Natural killer cell (primary cell): ENCODE measurements at places on chromosomes 7 and 10. TPM values are rescaled to one million over a fixed set of nuclear protein-coding genes. Genes with fewer than 3 reads are reported as not detected.

Gene HOXA3
- 0.35 TPM for total RNA-seq

Gene TSPAN12
- not detected for total RNA-seq

Gene C10orf143
- total RNA-seq: 10.9 TPM

Gene FMC1
- 5.1 TPM for total RNA-seq

Gene LRRC61
- 7.3 TPM for total RNA-seq

DNA sequence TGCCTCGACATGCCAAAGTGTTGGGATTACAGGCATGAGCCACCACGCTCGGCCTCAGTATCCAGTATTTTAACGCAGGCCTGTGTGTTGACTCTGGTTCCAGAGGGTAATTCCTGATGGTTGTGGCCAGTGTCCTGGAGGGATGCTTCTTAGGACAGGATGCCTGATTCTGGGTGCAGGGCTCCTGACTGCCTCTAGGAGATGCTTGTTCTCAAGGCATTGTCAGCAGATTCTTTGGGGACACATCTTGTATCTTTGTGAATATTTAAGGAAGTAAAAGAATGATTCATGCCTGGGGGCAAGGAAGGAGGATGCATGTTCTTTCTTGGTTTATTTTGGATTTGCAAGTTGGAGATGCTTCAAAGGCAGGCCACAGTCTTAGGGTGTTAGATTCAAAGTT lies 2.2 kb downstream of the ZDHHC4 start:
- DNase-seq: no peak

- no peak for DNase-seq
Observed at GRCh38 chr7:20365486-20365885, 34.8 kb downstream of the ITGB8 start.

DNA sequence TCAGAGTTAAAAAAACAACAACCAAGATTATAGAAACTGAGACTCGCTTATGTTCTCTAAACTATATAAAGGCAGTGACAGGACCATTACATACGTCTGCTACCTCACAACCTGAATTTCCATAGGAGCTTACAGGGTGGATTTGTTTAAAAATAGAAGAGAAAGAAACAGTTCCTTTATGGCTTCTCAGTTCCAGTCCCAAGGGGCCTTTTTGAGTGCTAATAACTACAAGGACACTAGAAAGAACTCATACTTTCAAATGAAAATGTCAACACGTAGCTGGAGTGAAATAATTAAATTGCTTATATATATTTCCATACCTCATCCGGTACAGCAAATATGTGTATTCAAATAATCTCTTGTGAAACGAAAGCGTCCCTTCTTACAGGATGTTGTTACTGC lies 19.7 kb downstream of the TSPAN12 start:
- no peak for DNase-seq

GRCh38 chr7:81111358-81111757 lies 192.5 kb upstream of the SEMA3C start:
- no peak for DNase-seq

DNA sequence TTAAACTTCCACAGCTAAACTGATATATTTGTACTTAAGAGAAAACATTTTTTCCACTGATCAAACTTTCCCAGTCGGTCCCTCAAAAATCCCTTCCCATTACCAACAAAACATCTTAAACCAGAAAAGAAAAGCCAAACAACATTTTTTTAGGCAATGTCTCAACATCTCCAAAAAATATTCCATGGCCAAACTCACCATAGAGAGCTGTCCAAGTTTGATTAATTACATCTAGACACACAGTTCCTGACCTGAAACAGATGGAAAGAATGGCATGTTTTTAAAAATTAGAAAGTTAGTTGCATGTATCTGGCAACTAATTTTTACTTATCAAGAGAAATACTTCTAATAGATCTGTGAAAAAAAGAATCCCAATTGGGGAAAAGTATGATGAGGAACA lies 95.4 kb downstream of the UBE2H start:
- no peak for DNase-seq

- DNase-seq: peak; percentile 9
Observed at GRCh38 chr10:102540023-102540422, 36.3 kb downstream of the SUFU start.

GRCh38 chr7:1043552-1044188 lies 676 bp upstream of the GPR146 start:
- DNase-seq: no peak

GRCh38 chr10:93994438-93994801 lies 689 bp downstream of the PLCE1 start:
- no peak for DNase-seq

GRCh38 chr10:11168423-11169090 lies 150.9 kb downstream of the CELF2 start:
- no peak for DNase-seq
